ENCODE measurements at places on chromosomes 6 and 20. TPM values are rescaled to one million over a fixed set of nuclear protein-coding genes. Genes with fewer than 3 reads are reported as not detected.

DNA sequence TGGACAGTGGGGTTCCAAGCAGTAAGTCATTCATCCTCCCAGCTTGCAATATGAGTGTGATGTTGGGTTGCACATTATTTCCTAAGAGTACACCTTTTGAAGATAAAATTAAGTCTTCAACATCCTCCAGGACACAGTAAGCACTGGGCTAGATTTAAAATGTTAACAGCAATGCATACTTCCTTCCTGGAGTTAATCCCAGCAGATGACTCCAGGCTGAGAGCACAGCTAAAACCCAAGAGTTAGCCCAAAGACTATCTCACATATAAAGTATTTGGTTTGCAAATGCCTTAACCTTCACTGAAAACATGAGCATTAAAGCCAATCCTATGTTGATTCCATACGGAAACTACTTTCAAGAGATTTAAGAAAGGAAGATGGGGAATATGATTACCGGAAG is 69.2 kb downstream of the SLC23A2 start:
- no peak for DNase-seq

SCGN gene
- total RNA-seq = 0.89 TPM

OLIG3 gene
- total RNA-seq = not detected

GRCh38 chr6:29806387-29806786 is 21.2 kb upstream of the HLA-G start:
- no peak for DNase-seq

VWA7 gene
- 0.99 TPM for total RNA-seq

- no peak for DNase-seq
Observed at GRCh38 chr20:1555952-1556351, 1.6 kb downstream of the SIRPD start.

DNA sequence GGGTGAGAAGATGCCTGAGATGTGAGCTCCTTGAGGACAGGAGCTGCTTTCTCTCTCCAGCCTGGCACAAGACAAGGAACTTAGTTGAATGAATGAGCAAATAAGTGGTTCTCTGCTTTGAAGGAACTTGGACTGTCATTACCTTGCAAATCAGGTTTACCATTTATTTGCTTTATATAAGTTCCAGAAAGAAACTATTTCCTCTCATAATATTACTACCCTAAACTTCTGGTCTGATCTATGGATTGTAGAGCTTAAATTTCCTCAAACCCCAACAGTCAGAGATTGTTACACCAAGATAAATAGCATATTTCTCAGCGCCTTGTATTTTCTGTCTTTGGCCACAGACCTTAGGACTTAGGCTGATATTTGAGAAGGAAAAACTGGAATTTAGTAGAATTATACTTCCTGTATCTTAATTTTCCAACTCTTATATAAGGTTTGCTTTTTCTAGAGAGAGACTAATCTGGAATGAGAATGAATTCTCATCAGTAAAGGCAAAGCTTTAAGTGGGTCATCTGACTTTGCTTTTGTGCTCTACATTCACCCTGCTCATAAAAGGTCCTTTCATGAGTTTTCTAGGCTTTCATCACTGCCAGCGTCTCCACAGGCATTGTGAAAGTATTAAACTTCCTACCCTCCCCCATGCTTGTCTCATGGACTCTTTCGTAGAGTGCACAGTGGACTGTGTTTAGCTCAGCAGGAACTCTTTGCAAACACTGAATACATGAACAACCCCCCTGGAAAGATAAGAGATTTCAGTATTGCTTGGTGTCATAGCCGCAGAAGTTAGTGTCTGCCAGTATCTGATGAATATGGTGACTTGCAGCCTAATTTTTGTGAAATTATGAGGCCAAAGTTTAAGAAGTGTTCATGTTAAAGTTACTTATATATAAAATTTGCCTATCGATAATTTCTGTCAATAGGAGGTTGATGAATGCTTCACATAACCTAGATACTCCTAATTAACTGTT is 74.0 kb downstream of the PTPRA start:
- peak; percentile 5 for DNase-seq

DNA sequence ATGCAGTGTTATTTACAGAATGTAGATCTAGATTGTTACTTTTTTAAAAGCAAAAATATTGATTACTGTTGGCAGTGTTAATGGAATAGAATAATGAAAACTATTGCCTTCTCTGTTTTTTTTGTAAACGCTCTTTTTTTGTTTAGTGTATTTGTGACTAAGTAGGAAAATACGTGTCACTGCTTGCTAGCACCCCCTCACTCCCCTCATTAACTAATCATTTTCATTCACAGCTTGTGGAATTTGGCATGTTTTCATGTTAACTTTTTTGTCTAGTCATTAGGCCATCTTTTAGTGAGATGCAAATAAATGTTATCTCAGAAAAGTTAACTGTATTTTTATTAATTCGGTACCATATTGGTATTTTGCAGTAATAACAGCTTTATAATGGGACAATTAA is 29.8 kb downstream of the ADGRG6 start:
- no peak for DNase-seq
